Activated T-helper 1 cell treated with anti-CD3 and anti-CD28 coated beads, Interleukin-12 subunit alpha, Interleukin-12 subunit beta, Interleukin-2, Interleukin-4 antibody, amounts not matched to agents 30 ng/mL and 10 ng/mL and 1 ng/mL, durations not matched to agents 14 hours and 24 hours and 36 hours (primary cell): ENCODE measurements at places on chromosomes 7 and 10.

DNA sequence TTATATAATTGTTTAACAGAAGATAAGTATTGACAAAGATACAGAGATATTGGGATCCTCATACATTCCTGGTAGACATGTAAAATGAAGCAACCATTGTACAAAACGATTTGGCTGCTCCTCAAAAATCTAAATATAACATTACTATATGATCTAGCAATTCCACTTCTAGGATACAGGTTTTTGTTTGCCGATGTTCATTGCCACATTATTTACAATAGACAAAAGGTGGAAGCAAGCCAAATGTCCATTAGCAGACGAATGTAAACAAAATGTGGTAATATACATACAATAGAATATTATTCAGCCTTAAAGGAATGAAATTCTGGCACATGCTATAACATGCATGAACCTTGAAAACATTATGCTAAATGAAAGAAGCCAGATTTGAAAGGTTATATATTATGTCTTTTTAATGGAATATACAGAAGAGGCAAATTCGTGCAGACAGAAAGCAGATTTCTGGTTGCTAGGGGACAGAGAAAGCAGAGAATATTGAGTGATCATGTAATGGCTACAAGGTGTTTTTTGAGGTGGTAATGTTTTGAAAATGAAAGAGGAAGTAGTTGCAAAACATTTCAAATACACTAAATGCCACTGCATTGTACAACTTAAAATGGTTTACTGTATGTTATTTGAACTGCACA lies 44.9 kb downstream of the POLR1F start:
- no peak for DNase-seq

GRCh38 chr7:82211333-82211732 lies 232.2 kb downstream of the CACNA2D1 start:
- DNase-seq, result no peak

DNA sequence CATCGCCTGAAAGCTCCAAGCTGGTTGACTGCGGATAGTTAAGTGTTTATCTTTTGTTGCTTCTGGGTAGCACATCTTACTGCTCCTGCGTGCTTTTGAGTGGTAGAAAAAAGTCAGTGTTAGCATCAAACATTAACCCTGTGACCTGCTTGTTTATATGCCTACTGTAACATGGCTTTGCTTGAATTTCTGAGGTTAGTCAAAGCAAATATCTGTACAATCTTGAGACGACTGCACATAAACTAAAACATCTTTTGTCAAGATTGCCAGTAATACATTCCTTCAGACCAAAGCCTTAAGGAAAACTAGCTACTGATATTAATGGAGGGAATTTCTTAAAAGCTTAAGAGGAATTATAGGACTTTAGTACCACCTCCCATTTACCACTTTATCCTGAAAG lies 163.7 kb downstream of the BAMBI start:
- DNase-seq, result no peak

GRCh38 chr7:69703099-69703498 lies 104.8 kb downstream of the AUTS2 start:
- no peak for DNase-seq

DNA sequence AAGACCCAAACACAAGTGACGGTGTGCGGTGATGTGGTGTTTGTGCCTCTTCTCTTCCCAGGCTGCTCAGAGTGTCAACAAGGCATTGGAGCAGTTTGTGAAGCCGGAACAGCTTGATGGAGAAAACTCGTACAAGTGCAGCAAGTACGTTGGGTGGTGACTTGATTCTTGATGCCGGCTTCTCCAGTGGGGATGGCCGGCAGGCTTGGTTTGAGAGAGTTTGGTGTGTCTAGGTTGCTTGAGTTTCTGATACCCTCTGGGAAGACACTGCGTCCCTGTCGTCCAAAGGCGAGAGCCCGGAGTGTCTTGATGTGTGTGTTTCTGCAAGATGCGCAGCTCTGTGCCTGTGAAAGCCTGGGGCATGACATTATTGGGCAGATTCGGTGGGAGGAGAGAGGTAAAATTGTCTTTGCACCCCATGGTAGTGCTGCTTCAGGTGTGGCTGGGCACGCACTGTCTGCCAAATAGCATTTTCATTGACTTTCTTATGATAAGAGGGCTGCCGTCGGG lies 111.8 kb downstream of the ANKRD61 start:
- DNase-seq, result no peak
